ENCODE measurements at places on chromosomes 2 and 18. TPM values are rescaled to one million over a fixed set of nuclear protein-coding genes. Genes with fewer than 3 reads are reported as not detected.

Gene FZD7
- 0.13 TPM for total RNA-seq

Gene GLI2
- not detected for total RNA-seq

Gene ZNF804A
- total RNA-seq: 0.06 TPM

Gene SERPINB3
- not detected for total RNA-seq

Gene CHRNG
- total RNA-seq: not detected

Gene CNTNAP5
- total RNA-seq: not detected

Gene FANCL
- 40.9 TPM for total RNA-seq

Gene GPR17
- total RNA-seq: not detected

DNA sequence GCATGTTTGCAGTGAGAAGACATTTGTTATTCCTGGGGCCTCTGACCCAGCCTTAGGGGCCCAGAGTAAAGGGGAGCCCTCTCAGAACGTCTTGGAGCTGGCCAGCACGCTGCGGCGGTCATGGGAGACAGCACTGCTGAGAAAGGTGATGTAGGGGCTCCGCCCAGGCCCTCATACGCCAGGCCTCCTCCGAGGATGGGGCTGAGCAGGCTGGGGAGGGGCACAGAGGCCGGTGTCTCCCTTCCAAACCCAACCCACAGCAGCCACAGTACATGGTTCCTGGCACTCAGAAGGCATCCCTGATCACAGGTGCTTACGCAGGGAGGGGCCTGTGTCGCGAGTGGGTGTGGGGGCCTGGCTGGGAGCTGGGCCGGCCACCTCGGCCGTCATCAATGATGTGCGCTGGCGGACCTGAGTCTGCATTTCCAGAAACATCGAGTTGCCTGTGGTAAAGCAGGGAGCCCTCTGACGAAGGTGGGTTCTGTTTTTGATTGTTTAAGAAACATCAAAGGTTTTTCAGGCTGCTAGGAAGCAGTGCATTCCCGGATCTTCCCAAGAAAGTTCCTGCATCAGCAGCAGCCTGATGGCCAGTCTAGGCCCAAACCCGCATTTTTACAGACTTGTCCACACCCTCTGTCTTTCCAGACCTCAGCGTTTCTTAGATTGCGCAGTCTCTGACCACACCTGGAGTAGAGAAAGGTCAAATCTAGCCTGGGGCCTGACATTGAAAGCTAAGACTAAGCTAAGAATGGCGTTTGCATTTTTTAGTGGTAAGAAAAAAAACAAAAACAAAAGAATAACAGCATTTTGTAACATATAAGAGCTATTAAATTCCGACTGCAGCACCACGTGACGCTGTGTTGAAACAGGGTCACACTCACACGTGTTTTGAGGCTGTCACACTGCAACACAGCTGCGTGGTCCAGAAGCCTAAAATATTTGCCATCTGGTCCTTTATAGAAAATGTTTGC is 51.2 kb upstream of the PXDN start:
- no peak for DNase-seq

GRCh38 chr2:187853381-187853791 is 299.2 kb upstream of the TFPI start:
- DNase-seq: no peak

DNA sequence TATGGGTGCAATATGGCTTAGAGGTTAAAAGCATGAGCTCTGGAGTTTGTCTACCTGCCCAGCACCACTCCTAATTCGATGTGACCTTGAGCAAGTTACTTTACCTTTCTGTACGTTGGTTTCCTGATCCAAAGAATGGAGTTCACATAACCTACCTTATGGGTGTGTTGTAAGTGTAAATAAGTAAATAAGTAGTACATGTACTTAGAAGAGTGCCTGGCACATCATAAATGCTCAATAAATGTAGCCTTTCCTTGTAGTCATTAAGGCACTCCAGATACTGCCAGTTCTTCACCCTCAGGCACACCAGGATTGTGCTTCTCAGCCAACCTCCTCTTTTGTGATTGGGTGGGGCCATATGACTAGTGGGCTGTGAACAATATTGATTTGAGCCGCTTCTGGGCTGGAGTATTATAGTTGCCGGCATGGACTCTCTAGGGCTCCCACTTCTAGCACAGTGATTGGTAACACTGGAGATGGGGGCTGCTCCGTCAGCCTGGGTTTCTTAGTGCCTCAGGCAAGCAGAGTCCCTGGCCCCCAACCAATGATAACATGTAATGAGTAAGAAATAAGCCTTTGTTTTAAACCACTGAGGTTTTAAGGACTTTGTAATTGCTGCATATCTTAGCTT is 101.7 kb upstream of the NOSTRIN start:
- no peak for DNase-seq

GRCh38 chr2:101064868-101065549 is 62.9 kb downstream of the RPL31 start:
- DNase-seq: peak; percentile 98

GRCh38 chr2:118169359-118170005 is 81.2 kb downstream of the INSIG2 start:
- no peak for DNase-seq
